CD4-positive, alpha-beta memory T cell (primary cell): ENCODE measurements at places on chromosomes 12 and 14. TPM values are rescaled to one million over a fixed set of nuclear protein-coding genes. Genes with fewer than 3 reads are reported as not detected.

DNA sequence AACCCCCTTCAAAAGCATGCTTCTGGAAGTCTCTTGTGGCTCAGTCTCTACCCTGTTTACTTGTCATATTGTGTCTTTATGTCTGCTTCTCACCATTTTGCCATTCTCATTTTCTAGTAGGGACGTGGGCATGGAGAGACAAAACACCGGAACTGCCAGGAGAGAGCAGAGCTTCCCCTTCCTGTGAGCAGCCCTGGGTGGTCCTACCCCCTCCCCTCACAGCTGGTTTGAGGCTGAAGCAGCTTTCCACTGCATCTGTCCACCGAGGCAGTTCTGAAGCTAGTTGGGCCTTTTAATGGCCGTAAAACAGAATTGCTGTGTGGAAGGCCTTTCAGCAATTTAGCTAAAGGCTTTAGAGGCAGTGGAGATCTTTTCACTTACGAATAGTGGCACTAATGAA is 77.0 kb downstream of the PELI2 start:
- no peak overlapping the region for H3K27ac ChIP-seq
- no peak for DNase-seq
- peaks cover 15% of the 10 kb centered on the region for H3K4me1 ChIP-seq
- no peaks in the 10 kb centered on the region for H3K27me3 ChIP-seq

DNA sequence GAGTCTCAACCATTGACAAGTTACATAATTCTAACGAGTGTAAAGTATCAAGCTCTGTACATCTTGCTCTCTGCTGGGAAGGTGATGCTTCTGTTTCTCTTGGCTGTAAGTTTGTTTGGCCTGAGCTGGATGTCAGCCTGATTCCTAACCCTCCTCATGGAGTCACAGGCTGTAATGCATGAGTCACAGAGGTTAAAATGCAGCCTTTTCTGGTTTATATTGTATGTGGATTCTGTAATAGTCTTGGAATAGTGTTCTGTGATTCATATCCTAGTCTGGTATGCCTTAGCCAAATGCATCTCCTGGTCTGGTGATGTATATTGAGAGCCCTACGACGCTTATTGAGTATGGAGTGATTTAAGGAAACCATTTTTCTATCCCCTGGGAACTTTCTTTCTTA is 104.5 kb upstream of the FRMD6 start:
- DNase-seq: no peak
- no peaks in the 10 kb centered on the region for H3K27me3 ChIP-seq
- no peaks in the 10 kb centered on the region for H3K36me3 ChIP-seq
- no peak overlapping the region for H3K4me3 ChIP-seq
- H3K27ac ChIP-seq: no peak overlapping the region

GRCh38 chr14:100587086-100587762 is at the start of gene BEGAIN:
Gene BEGAIN (minus strand): TSS chr14:100587417. CDS start chr14:100587290, 127 bp downstream.
- DNase-seq: no peak
- H3K27me3 ChIP-seq: peaks cover 6% of the 10 kb centered on the region
- peaks cover 13% of the 10 kb centered on the region for H3K4me1 ChIP-seq
- H3K27ac ChIP-seq: no peak within 1 kb of the TSS

- no peak for DNase-seq
- H3K4me1 ChIP-seq: no peaks in the 10 kb centered on the region
- H3K4me3 ChIP-seq: no peak overlapping the region
- H3K27me3 ChIP-seq: no peaks in the 10 kb centered on the region
- H3K27ac ChIP-seq: no peak overlapping the region
These were observed 62.0 kb downstream of the TMEM121 start for GRCh38 chr14:105588236-105588860.

GRCh38 chr12:124699909-124700308 is 132.5 kb upstream of the NCOR2 start:
- H3K36me3 ChIP-seq: no peaks in the 10 kb centered on the region
- H3K4me3 ChIP-seq: no peak overlapping the region
- no peak for DNase-seq
- no peak overlapping the region for H3K27ac ChIP-seq

GRCh38 chr12:126432780-126433179 is 1367.5 kb downstream of the AACS start:
- H3K36me3 ChIP-seq: no peaks in the 10 kb centered on the region
- H3K27ac ChIP-seq: no peak overlapping the region
- no peak overlapping the region for H3K4me3 ChIP-seq

DNA sequence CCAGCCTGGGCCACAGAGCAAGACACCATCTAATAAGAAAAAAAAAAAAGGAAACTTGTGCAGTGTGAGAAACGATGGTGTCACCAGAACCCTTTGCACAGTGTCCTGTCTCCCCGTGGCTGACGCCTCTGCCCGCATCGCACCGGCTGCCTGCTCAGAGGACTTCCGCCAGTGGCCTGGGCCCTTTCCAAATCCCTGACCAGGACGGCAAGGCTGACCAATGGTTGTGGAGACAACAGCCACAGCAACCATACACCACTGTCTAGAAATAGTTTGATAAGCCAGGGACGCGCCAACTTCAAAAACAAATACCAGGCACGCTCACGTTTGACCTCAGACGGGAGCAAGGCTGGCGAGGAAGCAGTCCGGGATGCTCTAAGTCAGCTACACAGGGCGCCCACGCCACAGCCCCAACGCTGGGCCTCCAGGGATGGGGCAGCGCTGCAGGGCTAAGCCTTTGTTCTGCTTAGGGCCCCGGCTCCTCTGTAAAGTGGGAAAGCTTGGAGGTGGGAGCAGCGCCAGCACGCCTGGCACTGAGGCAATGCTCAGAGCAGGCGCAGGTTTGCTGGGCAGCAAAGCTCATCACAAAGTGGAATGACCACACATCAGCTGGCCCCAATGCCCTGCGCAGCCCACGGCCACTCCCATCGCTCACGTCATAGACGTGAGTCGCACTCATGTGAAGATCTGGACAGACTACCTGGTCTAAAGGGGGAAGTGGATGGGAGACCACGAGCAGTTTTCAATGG is 12.5 kb downstream of the PGAM5 start:
- H3K36me3 ChIP-seq: peaks cover 56% of the 10 kb centered on the region
- DNase-seq: no peak
- H3K27me3 ChIP-seq: no peaks in the 10 kb centered on the region
- H3K4me1 ChIP-seq: no peaks in the 10 kb centered on the region
- H3K27ac ChIP-seq: no peak overlapping the region

DNA sequence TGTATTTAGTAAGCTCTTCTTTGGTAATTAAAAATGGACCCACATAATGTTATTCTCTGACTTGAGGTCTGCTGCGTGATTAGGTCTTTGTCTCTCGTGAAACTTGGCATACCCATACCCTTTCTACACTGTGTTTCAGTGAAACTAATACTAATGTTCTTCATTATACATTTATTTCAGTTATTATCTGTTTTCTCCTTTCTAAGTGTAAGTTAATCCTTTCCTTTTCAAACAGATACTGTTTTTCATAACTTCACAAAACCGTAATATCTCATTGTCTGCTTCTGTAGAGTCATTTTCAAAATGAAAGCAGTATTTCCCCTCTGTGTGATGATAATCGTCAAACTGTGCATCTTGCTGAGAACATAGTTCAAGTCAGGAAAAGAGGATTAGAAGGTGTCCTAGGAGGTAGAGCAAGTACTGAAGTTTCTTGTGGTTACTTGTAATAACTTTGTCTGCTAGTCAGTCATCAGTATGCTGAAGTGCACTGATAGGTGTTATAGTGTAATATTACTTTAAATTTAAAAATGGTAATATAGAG is 15.9 kb downstream of the PYROXD1 start:
- H3K4me3 ChIP-seq: peak overlapping the region; percentile 26
- peak; percentile 31 for DNase-seq
- H3K4me1 ChIP-seq: peaks cover 58% of the 10 kb centered on the region
- H3K27me3 ChIP-seq: no peaks in the 10 kb centered on the region
- peak overlapping the region; percentile 53 for H3K27ac ChIP-seq
- peaks cover 9% of the 10 kb centered on the region for H3K36me3 ChIP-seq

- no peaks in the 10 kb centered on the region for H3K4me1 ChIP-seq
- H3K36me3 ChIP-seq: no peaks in the 10 kb centered on the region
- no peak overlapping the region for H3K4me3 ChIP-seq
- DNase-seq: no peak
These were observed 352.2 kb downstream of the TMEM121 start for GRCh38 chr14:105878554-105878953.

GRCh38 chr14:104460791-104461651 is 118.5 kb upstream of the C14orf180 start:
- no peaks in the 10 kb centered on the region for H3K36me3 ChIP-seq
- H3K27me3 ChIP-seq: peaks cover 11% of the 10 kb centered on the region
- H3K27ac ChIP-seq: no peak overlapping the region
- no peak overlapping the region for H3K4me3 ChIP-seq

Gene FOS
- polyA plus RNA-seq: 162 TPM

DNA sequence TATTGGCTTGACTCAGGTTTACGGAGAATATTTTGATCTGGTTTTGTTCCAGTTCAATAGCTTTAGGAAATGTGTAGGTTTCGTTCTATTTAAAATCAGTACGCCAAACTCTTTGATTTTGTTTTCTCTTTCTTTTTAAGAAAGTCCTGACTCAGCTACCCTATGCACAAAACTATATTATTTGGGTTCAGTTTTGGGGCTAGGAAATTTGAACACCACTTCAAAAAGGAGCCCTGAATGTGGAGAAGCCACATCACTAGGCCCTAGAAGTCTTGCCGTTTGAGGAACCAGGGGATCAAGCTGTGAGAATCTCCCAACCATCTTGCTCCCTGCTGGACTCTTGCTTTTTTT is 168.2 kb upstream of the BCL2L14 start:
- DNase-seq: no peak
- H3K4me1 ChIP-seq: peaks cover 30% of the 10 kb centered on the region
- H3K36me3 ChIP-seq: no peaks in the 10 kb centered on the region
- no peak overlapping the region for H3K4me3 ChIP-seq
- no peaks in the 10 kb centered on the region for H3K27me3 ChIP-seq

- H3K27ac ChIP-seq: no peak overlapping the region
- no peaks in the 10 kb centered on the region for H3K27me3 ChIP-seq
- H3K4me3 ChIP-seq: peak overlapping the region; percentile 8
- no peak for DNase-seq
- H3K36me3 ChIP-seq: no peaks in the 10 kb centered on the region
These were observed 760 bp upstream of the MED13L start for GRCh38 chr12:116278279-116278626.

Gene C1R
- 0.53 TPM for polyA plus RNA-seq
